Mucosa of descending colon (tissue), 3 donors: ENCODE measurements at places on chromosomes 16 and 17.

DNA sequence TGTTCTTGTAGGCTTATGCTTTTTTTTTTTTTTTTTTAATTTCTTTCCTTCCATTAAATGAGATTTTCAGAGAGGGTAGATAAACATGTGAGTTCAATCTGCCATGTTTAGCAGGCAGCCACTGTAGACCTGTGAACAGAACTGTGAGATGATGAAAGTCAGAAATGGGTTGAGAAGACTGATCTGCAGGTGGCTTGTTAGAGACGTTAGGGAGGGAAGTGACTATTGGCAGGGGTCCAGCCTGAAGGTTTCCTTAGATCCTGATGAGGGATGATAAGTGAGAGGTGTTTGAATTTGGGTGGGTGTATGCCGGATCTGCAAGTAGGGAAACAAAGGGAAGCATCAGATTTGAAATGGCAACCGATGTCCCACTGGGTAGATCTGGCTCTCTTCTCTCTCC is 157.8 kb downstream of the HS3ST3B1 start:
- DNase-seq, result no peak

DNA sequence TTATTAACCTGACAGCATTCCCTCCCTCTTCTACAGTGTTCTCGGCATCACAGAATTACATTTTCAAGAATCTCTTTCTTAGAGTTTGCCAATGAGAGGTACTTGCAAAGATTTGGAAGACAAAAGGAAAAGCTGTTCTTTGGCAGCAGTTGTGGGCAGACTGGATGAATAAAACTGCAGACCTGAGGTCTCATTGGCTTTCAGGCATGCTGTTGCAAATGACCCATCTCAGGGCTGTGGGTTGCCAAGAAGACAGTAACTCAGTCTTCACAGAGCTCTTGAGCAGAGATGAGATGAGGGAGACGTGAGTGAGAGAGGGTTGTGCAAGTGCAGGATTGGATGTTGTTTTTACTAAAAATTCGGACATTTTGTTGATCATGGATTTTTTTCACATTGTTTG is 11.3 kb upstream of the USP31 start:
- DNase-seq, result no peak

DNA sequence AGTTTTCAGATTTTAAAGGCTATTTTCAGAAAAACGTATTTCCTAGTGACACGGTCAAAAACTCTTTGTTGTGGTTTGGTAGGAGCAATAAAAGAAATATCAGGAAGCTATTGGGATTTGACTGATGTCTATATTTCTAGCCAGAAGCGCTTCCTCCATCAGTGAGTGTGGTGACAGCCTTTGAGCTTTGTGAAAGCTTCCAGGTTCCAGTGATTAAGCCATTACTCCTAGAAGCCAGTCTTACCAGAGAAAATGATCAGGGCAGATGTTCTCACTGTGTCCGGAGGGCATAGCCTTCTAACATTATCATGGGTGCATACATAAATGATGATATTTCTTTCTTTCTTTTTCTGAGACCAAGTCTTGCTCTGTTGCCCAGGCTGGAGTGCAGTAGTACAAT is 39.6 kb downstream of the MAP2K6 start:
- no peak for DNase-seq

DNA sequence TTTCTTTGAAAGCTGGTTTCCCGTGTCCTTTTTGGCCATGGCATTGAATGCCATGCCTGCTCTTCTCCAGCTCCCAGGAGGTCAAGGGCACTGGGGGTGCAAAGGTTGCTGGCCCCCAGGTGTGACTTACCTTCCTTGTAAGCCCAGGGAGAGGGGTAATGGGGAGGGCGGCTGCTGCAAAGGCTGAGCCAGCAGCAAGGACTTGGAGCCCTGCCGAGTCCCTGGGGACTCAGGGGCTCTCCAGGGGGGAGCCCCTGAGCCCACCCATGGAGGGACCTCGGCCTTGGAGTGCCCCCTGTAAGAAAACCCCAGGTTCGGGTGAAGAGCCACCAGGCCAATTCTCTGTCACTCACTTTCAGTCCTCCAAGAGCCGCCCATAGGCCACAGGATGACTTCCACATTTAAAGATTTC is 5.9 kb upstream of the CCL22 start:
- DNase-seq, result no peak

GRCh38 chr16:80175011-80175410 is 365.8 kb upstream of the DYNLRB2 start:
- no peak for DNase-seq

DNA sequence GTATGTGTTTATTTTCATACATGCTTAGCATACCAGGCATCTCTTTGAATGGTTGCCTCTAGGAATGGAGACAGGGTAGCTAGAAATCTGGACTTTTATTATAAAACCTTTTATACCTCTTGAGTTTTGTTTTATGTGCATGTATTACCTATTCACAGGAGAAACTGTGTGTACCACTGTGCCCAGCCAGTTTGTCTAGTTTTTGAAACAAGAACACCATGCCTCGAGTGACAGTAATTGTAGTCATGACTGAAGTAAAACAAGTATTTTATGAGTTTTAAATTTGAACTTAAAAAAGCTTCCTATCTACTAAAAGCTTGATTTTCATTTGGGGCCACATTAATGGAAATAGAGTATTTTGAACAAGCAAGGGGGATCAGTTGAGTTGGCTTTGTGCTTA is 57.4 kb downstream of the SNTB2 start:
- no peak for DNase-seq

DNA sequence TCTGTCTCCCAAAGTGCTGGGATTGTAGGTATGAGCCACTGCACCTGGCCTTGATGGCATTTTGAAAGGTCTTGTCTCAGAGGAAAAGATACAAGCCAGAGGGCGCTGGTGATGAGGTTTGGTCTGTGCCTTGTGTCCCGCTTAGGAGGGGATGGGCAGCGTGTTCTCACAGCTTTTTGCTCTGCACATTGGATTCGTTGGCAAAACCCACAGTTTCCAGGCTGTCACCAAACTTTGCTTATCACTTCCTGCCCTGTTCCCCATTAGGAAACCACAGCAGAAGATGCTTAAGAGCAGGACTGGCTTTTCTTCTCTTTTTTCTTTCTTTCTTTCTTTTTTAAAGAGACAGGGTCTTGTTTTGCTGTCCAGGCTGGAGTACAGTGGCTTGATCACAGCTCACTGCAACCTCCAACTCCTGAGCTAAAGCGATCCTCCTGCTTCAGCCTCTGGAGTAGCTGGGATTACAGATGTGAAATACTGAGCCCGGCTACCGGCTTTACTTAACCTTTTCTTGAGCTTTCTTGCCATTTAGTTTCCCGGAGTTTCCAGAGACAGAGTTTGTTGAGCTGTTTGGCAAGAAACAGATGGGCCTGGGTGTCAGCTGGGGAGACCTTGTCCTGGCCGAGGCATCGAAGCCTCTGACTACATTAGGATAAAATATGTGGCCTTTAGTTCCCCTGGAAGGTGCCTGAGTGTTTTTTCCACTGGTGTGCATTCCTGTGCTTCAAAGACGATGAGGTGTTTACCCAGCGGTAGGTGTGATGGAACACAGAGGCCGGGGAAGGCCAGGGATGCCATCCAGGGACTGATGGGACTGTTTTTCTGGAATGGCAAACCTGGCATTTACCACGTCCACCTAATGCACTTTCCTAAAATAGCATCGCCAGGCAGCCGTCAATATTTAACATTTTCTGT is 112.9 kb downstream of the ABCC1 start:
- no peak for DNase-seq

DNA sequence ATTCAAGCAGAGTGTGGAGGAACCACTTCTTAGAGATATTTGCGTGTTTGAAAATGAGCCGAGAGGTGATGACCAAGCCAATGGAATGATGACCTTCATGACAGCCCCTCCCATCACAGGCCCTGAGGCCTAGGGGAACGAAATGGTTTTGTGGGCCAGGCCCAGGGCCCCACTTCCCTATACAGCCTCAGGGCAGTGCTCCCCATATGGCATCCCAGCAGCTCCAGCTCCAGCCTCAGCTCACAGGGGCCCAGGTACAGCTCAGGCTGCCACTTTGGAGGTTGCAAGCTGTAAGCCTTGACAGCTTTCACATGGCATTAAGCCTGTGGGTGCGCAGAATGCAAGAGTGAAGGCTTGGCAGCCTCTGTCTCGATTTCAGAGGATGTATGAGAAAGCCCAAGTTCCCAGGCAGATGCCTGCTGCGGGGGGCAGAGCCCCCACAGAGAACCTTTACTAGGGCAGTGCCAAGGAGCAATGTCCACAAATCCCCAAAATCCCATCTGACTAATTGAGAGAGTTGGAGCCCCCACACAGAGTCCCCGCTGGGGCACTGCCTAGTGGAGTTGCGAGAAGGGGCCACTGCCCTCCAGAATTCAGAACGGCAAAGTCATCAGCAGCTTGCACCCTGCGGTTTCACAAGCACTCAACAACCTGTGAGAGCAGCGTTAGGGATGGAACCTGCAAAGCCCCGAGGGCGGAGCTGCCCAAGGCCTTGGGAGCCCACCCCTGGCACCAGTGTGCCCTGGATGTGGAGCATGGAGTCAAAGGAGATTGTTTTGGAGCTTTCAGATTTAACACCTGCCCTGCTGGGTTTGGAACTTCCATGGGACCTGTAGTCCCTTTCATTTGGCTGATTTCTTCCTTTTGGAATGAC is 21.2 kb downstream of the CHMP6 start:
- peak; percentile 19 for DNase-seq

- peak; percentile 80 for DNase-seq
Measured at GRCh38 chr16:57045694-57046381, 46.5 kb upstream of the CPNE2 start.

DNA sequence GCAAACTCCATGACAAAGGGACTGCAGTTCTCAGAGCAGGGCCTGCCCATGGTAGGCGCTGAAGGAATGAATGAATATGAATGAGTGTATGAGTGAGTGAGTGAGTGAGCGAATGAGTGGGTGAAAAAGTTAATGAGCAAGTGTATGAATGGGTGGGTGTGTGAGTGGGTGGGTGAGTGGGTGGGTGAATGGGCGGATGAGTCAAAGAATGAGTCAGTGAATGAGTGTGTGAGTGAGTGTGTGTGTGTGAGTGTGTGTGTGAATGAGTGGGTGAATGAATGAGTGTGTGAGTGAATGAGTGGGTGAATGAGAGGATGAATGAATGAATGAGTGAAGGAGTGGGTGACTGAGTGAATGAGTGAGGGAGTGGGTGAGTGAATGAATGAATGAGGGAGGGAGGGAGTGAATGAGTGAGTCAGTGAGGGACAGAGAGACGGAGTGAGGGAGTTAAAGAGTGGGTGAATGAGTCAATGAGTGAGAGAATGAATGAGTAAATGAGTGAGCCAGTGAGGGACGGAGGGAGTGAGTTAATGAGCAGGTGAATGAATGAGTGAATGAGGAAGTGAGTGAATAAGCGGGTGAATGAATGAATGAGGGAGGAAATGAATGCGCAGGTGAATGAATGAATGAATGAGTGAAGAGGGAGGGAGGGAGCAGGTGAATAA is 11.1 kb upstream of the CHMP6 start:
- DNase-seq, result no peak
